Esophagus muscularis mucosa (tissue), 4 donors: ENCODE measurements at places on chromosomes 7 and 10. TPM values are rescaled to one million over a fixed set of nuclear protein-coding genes. Genes with fewer than 3 reads are reported as not detected.

DNA sequence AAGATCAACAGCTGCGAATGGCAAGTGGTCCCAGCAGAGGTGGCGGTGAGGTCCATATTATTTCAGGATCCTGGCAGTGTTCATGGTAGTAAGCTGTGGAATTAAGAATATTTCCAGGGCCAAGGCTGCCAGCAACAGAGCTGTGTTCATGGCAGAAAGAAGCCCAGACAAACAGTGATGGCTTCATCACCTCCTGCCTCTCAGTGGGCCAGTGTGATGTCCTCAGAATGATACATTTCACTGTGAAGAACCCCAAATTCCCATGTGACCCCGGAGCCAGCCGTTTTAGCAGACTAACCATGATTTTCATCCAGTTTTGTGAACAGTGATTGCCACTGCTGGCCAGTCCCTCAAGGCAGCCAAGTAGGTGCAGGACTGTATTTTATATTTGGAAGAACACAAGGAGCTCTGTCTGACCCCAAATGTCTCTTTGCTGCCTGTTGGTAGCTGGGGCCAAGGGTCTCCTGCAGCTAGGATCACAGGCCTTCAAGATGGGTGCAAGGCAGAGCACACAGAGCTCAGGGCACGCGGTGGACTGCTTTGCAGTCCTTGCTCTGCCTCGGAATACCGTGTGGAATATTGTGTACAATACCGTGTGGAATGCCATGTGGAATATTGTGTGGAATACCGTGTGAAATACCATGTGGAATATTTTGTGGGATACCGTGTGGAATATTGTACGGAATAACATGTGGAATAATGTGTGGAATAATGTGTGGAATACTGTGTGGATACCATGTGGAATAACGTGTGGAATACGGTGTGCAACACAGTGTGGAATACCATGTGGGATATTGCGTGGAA is 132.3 kb upstream of the CHST15 start:
- H3K27ac ChIP-seq: no peak overlapping the region
- H3K27me3 ChIP-seq: no peaks in the 10 kb centered on the region
- H3K4me1 ChIP-seq: no peaks in the 10 kb centered on the region
- H3K36me3 ChIP-seq: no peaks in the 10 kb centered on the region

- H3K36me3 ChIP-seq: no peaks in the 10 kb centered on the region
- H3K27me3 ChIP-seq: no peaks in the 10 kb centered on the region
- DNase-seq: peak; percentile 70
- no peaks in the 10 kb centered on the region for H3K4me1 ChIP-seq
These were observed 36.2 kb upstream of the RET start for GRCh38 chr10:43040482-43041256.

CHST3 gene
- 40.1 TPM for total RNA-seq

DOCK1 gene
- 41.4 TPM for total RNA-seq

DNA sequence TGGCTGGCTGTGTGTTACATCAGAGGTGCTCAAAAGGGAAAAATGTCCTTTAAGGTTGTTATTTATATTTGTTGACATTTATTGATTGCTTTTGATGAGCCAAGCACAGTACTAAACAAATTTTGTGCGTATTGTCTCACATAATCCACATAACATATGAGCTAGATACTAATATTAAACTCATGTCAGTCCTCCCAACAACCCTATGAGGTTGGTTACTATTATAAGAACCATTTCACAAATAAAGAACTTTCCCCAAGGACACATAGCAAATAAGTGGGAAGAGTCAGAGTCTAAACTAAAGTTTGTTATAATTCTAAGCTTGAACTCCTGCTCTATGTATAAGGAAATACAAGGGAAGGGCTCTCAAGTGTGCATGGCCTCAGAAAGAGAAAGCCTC is 35.6 kb upstream of the OTUD1 start:
- no peaks in the 10 kb centered on the region for H3K36me3 ChIP-seq
- H3K27ac ChIP-seq: no peak overlapping the region
- no peaks in the 10 kb centered on the region for H3K27me3 ChIP-seq

MRLN gene
- total RNA-seq: not detected
